Retina (tissue), 1 donor: ENCODE measurements at places on chromosomes 11 and 22.

GRCh38 chr22:44645083-44645482 lies 56.9 kb upstream of the PRR5 start:
- DNase-seq, result no peak

DNA sequence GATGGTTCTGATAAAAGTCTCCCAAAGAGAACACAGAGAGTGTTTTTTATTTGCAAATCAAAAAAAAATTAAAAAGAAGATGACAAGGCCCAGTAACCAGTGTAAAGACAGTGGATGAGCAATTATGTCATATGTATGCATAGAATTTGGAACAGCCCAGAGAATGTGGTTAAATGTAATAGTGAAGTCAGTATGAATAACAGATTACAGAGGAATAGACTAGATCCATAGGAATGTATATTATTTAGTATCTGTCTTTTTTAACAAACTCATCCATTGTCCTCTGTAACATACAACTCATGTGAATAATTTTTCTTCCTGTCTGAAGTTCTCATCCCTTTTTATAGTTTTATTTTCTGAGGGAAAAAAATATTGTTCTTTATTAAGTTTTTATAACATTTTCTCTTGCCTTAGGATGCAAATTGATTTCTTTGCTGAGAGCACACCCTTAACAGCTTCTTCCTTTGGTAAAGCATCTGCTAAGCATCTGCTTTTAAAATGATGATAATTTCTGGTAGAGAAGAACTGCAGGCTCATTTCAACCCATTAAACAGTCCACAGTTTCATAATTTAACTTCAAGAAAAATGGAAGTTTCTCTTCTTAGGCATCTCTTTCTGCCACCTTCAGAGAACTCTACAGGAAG lies 266.5 kb upstream of the MTNR1B start:
- no peak for DNase-seq

DNA sequence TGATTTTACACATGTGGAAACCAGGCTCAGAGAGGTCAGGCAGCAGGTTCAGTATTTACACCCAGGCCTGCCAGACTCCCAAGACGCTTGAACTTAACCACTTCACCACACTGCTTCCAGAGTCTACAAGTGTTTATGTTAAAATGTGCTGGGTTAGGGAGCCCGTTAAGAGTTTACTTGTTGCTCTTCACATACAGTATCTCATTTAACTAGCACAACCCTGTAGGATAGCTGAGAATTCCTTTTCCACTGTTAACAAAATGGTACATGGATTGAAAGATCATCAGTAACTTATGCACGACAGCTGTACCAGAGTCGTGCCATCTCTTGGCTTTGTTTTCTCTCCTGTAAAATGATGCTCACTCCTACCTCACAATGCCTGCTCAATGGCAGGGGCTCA lies 2.9 kb downstream of the SMCO4 start:
- DNase-seq, result no peak

DNA sequence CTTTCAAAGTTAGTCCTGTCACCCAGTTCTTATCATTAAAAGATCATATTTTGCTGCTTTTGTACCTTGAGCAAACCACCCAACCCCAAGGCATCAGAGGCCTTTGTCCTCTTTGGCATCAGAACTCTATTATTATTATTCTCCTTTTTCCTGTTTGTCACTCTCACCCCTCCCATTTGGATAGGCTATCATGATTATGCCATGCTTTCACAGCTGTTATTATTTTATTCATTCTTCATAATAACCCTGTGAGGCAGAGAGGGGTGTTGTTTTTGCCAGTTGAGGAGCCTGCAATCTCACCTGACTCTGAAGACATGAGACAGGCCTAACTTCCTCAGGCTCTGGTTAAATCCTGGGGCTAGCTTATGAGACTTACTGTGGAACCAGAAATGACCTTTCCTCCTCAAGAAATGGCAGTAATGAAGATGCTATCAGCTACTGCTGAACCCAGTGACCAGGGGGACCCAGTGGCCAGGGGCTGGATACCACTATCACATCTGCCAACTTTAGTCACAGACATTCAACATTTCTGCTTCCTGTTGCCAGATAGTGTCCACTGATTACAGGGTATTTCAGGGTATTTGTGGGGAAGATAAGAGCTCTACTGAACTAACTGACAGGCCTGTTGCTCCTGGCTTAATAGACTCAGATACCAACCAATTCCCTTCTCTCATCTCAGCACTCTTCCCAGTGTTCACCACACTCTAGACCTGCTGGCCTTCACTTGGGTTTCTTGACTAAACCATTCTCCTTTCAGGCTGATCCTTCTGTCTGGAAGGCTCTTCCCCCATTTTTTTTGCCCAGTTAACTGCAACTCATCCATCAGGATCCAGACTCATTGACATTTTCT lies 11.8 kb upstream of the SWAP70 start:
- no peak for DNase-seq

- no peak for DNase-seq
Measured at GRCh38 chr11:67308031-67308866, 4.9 kb downstream of the SSH3 start.
